ENCODE measurements at places on chromosomes 16 and 17.

GRCh38 chr16:66481943-66482390 is 54.9 kb downstream of the BEAN1 start:
- DNase-seq = no peak

DNA sequence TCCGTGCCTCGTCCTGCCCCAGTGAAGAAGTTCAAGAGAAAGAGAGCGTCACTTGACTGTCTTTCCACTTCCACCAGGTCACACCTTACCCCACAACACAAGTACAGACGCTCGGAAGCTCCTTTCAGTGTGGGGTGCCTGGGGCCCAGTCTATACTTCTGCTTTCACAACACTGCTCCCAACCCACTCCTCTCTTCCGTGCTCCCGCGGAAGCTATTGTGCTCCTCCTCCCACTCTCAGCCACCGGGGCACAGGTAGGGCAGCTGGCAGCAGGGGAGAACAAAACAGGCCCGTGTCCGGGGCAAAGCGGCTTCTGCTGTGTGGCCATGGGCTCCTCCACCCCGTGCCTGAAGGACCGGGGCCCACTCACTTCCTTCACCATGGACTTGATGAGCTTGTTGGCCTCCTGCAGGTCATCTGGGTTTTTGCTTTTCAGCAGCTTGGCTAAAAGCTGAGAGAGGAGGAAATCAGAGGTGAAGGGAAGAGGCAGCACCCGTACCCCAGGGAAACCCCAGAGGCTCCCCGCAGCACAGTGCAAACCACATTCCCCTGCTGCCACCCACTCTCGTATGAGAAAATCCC is 18.9 kb downstream of the GGA3 start:
- no peak for DNase-seq

DNA sequence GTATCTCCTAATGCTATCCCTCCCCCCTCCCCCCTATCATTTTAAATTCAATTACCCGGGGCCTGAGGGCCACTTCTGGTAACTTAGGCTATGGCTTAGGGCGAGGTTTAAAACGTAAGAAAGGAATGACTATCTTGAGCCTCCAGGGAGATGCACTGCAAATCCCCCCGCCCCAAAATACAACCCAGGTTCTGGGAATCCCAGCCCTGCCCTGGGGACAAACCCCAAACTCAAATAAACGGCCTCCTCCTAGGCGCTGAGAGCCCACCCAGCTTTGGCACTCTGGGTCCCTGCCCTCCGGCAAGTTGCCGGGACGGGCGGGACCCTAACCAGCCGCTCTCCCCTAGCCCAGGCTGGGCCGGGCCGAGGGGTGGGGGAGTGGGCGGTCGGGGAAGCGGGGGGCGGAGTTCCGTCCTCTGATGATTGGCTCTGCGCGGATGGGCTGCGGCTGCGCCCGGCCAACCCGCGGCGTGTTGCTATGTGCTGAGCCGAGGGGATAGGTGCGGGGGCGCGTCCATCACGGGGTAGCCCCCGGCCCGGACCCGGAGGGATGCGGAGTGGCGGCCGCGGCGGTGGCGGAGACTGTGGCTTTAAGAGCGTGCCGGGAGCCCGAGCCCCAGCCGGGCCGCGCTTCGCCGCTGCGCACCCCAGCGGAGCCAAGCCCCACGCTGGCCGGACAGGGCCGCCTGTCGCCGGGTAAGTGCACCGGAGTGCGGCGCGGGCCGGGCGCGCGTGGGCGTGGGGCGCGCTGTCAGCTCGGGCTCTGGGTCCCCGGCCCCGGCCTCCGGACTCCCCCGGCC is at the start of gene YPEL2:
TSS of gene YPEL2 (plus strand) at position 527 of the 800 bp plus-strand sequence. CDS start 21,755 bp downstream, outside the sequence.
- DNase-seq = peak; percentile 92

- DNase-seq = peak; percentile 83
Measured at GRCh38 chr17:10149573-10150399, 48.6 kb downstream of the GAS7 start.

Measured in EL (cell line).